Large intestine (tissue), 12 donors: ENCODE measurements at places on chromosomes 7 and 10. TPM values are rescaled to one million over a fixed set of nuclear protein-coding genes. Genes with fewer than 3 reads are reported as not detected.

LRRN3 gene
- 7.1 TPM for polyA plus RNA-seq

RELN gene
- polyA plus RNA-seq: 5.0 TPM

DNA sequence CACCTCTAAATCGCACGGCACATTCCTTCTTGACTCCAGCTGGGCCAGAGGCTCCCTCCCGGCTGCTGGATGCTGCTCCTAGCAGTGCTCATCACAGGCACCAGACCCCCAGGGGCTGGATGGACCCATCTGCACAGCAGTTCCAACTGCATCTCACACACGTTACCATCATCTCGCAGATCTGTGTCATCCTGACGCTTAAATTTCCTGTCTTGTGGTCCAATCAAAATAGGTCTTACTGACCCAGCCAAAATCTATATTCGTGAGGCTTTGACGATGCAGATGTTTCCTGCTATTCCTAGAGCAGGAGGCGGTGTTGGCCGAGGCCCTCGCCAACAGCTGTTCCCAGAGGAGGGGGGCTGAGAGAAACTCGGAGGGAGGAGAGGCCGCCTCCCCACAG lies 108.0 kb downstream of the MKI67 start:
- peak; percentile 49 for DNase-seq

GRCh38 chr7:30789334-30789711 lies 18.1 kb downstream of the MINDY4 start:
- DNase-seq: no peak

OR2A42 gene
- polyA plus RNA-seq: 0.34 TPM
